Natural killer cell treated with Interleukin-12 subunit alpha and Interleukin-12 subunit beta and Interleukin-15 and Interleukin-18, amount 100 ng/mL, for 72 hours (primary cell): ENCODE measurements at places on chromosomes 7 and 10. TPM values are rescaled to one million over a fixed set of nuclear protein-coding genes. Genes with fewer than 3 reads are reported as not detected.

DNA sequence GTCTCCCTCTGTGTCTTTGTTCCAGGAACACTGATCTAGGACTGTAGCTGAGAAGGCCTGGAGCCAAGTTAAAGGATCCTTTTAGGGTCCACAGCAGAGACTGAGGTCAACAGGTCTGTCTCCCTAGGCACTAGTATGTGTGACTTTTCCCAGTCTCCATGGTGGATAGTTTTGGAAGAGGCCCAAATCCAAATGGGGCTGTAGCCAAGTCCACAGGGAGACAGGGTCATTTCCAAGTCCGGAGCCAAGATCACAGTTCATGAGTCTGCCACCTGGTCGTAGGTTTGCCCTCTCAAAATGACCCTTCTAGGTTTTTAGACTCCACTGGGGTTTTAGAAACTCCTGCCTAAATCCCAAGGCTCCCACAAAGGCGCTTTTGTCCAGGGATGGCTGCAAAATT lies 16.8 kb downstream of the ZNF277 start:
- no peaks in the 10 kb centered on the region for H3K27me3 ChIP-seq
- H3K4me1 ChIP-seq, result peaks cover 19% of the 10 kb centered on the region
- H3K27ac ChIP-seq, result no peak overlapping the region

Gene CYP3A4
- total RNA-seq, result not detected

- H3K27me3 ChIP-seq, result no peaks in the 10 kb centered on the region
- peaks cover 7% of the 10 kb centered on the region for H3K36me3 ChIP-seq
- H3K4me1 ChIP-seq, result no peaks in the 10 kb centered on the region
- no peak overlapping the region for H3K27ac ChIP-seq
Measured at GRCh38 chr7:97246317-97246716, 128.8 kb downstream of the SDHAF3 start.

Gene OGDHL
- not detected for total RNA-seq

Gene LOXL4
- not detected for total RNA-seq

Gene CUZD1
- 3.9 TPM for total RNA-seq

Gene BTBD16
- not detected for total RNA-seq

Gene EEF1AKMT2
- 18.4 TPM for total RNA-seq

- peaks cover 26% of the 10 kb centered on the region for H3K4me1 ChIP-seq
- H3K27me3 ChIP-seq, result peaks cover 6% of the 10 kb centered on the region
- no peaks in the 10 kb centered on the region for H3K36me3 ChIP-seq
- H3K27ac ChIP-seq, result no peak overlapping the region
Measured at GRCh38 chr10:663831-664251, 25.6 kb downstream of the DIP2C start.

Gene CRTAC1
- not detected for total RNA-seq

DNA sequence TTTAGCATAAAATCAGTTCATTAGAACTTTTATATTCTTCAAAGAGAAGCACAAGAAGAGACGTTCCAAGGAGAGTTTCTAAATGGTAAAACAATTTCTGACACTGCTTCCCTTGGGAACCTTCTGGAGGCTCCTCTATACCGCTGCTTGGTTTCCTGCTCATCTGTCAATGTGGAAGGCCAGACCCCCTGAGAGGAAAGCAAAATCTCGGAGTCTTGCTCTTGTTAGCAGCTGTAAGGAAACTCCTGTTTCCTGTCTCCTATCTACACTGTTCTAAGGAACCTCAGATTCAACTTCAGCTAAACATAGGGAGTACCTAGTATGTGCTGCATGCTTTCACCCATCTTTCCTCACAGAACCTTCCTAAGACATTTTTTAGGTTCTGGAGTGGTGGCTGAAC lies 322.2 kb downstream of the BMPER start:
- no peaks in the 10 kb centered on the region for H3K4me1 ChIP-seq
- DNase-seq, result no peak
- no peaks in the 10 kb centered on the region for H3K36me3 ChIP-seq
- H3K4me3 ChIP-seq, result no peak overlapping the region
- no peaks in the 10 kb centered on the region for H3K27me3 ChIP-seq
- no peak overlapping the region for H3K27ac ChIP-seq

Gene VPS41
- 74.3 TPM for total RNA-seq

DNA sequence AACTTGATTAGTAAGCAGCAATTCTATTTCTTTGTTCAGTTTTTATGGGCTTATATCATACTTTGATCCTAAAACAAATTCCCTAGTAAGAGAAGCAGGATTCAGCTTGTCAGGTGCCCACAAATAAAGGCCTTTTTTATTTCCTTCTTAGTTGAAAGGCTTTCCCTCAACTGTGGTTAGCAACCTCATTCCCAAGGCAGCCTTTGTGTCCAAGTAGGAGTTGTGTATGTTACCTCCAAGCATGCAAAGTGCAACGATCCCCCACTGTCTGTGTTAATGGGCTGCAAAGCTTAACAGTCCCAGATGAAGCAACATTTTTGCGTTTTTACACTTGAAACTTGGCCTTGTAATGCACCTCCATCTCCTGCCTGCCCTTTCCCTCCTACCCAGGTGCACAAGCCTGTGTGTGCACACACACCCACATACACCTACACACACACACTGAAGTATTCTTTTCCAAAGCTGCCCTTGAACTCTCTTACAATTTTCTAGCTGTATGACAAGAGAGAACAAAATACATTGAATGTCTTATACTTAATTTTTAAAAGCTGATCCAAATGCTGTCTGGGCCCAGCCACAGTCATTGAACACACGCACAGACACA lies 278.2 kb downstream of the SNX13 start:
- no peaks in the 10 kb centered on the region for H3K36me3 ChIP-seq
- no peak overlapping the region for H3K4me3 ChIP-seq
- no peak overlapping the region for H3K27ac ChIP-seq

- no peaks in the 10 kb centered on the region for H3K4me1 ChIP-seq
- H3K27me3 ChIP-seq, result no peaks in the 10 kb centered on the region
- H3K27ac ChIP-seq, result no peak overlapping the region
- no peaks in the 10 kb centered on the region for H3K36me3 ChIP-seq
Measured at GRCh38 chr10:11462071-11462470, 149.4 kb downstream of the USP6NL start.

- H3K4me3 ChIP-seq, result no peak overlapping the region
- no peaks in the 10 kb centered on the region for H3K36me3 ChIP-seq
- peaks cover 3% of the 10 kb centered on the region for H3K27me3 ChIP-seq
- DNase-seq, result no peak
- H3K27ac ChIP-seq, result peak overlapping the region; percentile 65
Measured at GRCh38 chr7:149293946-149294633, 32.1 kb downstream of the ZNF783 start.

- no peak overlapping the region for H3K27ac ChIP-seq
- no peak overlapping the region for H3K4me3 ChIP-seq
- H3K27me3 ChIP-seq, result no peaks in the 10 kb centered on the region
- no peak for DNase-seq
- no peaks in the 10 kb centered on the region for H3K4me1 ChIP-seq
- peaks cover 9% of the 10 kb centered on the region for H3K36me3 ChIP-seq
Measured at GRCh38 chr7:46739518-46740234, 818.6 kb upstream of the IGFBP3 start.

Gene SPOCK2
- total RNA-seq, result 25.9 TPM

Gene GSTO2
- 0.53 TPM for total RNA-seq

DNA sequence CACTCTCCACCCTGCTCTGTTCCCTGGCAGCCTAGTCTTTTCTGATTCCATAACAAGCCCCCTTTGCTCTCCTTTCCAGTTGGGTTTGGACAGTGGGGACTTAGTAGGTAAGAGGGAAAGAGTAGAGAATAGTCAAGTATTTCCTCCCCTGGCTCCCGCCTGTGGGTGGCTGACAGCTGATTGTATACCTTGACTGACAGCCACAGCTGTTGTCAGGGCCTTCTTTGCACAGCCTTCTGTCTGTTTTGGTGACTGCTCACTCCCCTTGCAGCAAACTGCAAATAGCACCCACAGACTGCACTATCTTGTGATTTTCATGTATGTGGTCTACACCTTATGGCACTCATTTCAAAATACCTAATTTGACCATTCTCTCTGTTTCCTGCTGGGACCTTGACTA lies 486.3 kb downstream of the ACTR3B start:
- no peaks in the 10 kb centered on the region for H3K36me3 ChIP-seq
- H3K27me3 ChIP-seq, result no peaks in the 10 kb centered on the region
- H3K4me1 ChIP-seq, result no peaks in the 10 kb centered on the region
- DNase-seq, result no peak
- H3K4me3 ChIP-seq, result no peak overlapping the region

Gene RTKN2
- 1.2 TPM for total RNA-seq
